ENCODE measurements at places on chromosomes 7 and 10.

GRCh38 chr10:28130267-28130666, 131.4 kb upstream of the ODAD2 start:
- H3K4me1 ChIP-seq, result no peaks in the 10 kb centered on the region
- no peak overlapping the region for H3K4me3 ChIP-seq
- no peaks in the 10 kb centered on the region for H3K36me3 ChIP-seq
- no peak overlapping the region for H3K27ac ChIP-seq
- H3K27me3 ChIP-seq, result no peaks in the 10 kb centered on the region
- DNase-seq, result no peak

- H3K27me3 ChIP-seq, result no peaks in the 10 kb centered on the region
- H3K27ac ChIP-seq, result no peak overlapping the region
- no peaks in the 10 kb centered on the region for H3K36me3 ChIP-seq
- no peaks in the 10 kb centered on the region for H3K4me1 ChIP-seq
Observed at GRCh38 chr7:146146831-146147486, 30.4 kb downstream of the CNTNAP2 start.

GRCh38 chr10:124762281-124762680, 18.1 kb upstream of the FAM53B start:
- DNase-seq, result no peak
- H3K27me3 ChIP-seq, result no peaks in the 10 kb centered on the region
- no peaks in the 10 kb centered on the region for H3K4me1 ChIP-seq
- H3K27ac ChIP-seq, result no peak overlapping the region

GRCh38 chr7:55425141-55425752, 60.1 kb downstream of the LANCL2 start:
- H3K4me3 ChIP-seq, result no peak overlapping the region
- H3K4me1 ChIP-seq, result peaks cover 5% of the 10 kb centered on the region
- H3K27me3 ChIP-seq, result no peaks in the 10 kb centered on the region
- no peaks in the 10 kb centered on the region for H3K36me3 ChIP-seq
- no peak overlapping the region for H3K27ac ChIP-seq
- DNase-seq, result no peak

- peaks cover 2% of the 10 kb centered on the region for H3K4me1 ChIP-seq
- no peak overlapping the region for H3K27ac ChIP-seq
- no peaks in the 10 kb centered on the region for H3K36me3 ChIP-seq
Observed at GRCh38 chr10:101162677-101163076, 31.6 kb downstream of the TLX1 start.
